ENCODE measurements at places on chromosomes 4 and X.
A peak's percentile ranks its signal among the peaks of the same experiment; 100 is the strongest.

DNA sequence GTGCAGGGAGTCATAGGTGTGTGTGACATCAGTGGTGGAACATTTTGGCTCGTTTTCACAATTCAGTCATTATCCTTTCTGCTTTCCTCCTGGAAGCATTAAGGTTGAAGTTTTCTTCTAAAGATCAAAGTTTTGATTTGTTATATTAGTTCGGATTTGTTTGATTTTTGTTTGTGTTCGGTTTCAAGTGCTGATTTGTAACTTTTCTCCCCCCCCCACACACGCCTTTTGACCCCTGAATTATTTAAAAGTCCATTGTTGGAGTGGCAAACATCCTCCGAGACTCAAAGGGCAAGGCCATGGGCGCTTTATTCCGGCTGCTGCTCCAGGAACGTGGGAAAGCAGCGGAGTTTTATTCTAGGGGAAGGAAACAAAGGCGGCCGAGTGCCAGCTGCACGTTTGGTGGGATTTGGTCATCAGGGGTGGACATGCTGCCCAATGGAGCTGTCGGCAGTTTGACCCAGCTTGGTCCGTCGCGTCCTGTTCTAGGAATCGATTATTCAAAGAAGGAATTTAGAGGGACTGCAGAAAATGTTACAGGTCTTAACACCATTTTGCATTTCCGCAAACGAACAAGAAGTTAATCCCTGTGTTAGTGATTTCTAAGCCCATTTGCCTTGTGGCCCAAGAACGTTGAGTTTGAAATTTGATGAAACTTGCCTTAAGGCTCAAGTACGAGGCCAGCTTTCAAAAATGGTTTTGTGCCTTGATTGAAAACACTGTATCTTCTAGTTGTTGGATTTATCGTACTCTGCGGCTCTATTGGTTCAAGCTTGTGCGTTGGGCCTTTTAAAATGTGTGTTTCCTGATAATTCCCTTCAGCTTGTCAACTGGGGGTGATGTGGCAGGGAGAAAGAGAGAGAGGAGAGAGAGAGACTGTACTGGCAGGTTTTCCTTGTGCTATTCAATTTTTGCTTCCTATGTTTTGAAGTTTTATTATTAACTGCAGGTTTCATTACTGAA is 565 bp upstream of the ZNF41 start:
- no peak for DNase-seq

DNA sequence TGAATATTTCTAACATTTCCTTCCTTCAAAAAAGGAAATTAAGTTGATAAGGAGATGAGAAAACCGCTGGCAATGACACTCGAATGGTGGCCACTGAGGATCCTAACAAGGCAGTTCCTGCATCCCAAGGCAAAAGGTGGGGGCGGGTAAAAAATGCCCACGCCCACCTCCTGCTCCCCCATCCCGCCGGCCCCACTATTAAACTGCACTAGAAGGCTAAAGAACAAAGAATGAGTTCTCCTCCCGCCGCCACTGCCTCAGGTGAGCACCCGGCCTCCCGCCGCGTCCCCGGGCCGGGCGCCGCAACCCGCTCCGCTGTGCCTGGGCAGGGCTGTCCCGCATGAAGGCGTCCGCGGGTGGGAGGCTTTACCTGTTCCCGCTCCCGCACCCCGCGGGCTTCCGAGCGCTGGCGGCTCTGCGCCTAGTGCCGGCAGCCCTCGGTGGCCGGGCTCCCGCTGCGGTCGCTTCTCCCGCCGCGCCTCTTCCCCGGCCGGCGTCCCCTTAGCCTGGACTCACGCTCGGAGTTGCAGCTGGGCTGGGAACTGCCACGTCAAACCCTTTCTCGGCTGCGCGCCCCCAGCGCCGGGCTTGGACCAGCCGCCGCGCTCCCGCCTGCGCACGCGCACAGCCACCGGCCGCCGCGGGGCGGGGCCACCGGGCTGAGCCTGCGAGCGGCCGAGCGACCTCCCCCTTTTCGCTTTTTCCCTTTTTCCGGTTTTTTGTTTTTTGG is at the start of gene SEC24D:
Gene SEC24D (minus strand): TSS at position 556 of the 730 bp plus-strand sequence. CDS start 2,430 bp downstream, outside the sequence.
- DNase-seq: peak; percentile 79

GRCh38 chrX:65127842-65128241 is 151.6 kb upstream of the ZC4H2 start:
- DNase-seq: no peak

DNA sequence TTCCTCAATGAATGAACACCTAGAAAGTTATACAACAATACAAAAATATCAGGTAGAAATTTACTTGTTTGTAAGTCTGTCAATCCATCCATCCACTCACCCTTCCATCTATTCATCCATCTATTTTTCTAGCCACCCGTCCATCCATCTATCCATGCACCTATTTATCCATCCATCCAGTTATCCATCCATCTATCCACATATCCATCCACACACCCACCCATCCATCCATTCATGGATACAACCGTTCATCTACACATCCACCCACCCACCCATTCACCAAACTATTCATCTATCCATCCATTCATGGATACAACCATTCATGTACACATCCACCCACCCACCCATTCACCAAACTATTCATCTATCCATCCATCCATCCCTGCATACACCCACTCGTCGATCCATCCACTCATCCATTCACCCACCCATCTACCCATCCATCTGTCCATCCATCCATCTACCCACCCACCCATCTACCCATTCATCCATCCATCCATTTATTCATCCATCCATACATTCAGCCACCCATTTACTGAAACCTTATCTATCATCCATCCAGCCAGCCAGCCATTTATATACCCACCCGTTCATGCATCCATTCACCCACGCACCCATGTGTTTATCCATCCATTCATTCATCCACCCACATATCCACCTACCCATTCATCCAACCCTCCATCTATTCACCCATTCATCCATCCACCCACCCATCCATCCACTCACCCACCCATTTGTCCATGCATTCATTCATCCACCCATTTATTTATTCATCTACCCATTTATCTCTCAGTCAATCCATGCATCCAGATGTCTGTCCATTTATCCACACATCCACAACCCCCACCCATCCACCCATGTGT is 10.4 kb upstream of the CD99 start:
- no peak for DNase-seq

- DNase-seq: peak; percentile 69
These were observed at the start of gene DCTD for GRCh38 chr4:182917182-182918043. DCTD (minus strand) TSS chr4:182917386; CDS start chr4:182915568, 1,818 bp downstream.

DNA sequence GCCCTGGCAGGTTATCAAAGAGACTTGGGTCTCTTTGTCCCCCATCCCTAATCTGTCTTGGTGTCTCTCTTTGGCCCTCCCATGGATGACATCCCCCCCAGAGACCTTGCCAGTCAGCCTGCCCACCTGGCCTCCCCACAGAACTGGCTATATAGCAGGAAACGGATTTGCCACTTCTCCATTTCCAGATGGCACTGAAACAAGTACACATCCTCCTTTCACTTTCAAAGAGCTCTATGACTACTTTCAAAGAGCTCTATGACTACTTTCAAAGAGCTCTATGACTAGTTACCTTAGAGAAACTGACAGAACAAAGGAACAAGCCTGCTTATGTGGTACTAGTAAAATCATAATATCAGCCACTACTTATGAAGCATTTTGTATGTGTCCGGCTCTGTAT is 175.3 kb downstream of the MAML3 start:
- DNase-seq: no peak

GRCh38 chr4:1288786-1289185 is 905 bp upstream of the MAEA start:
- DNase-seq: no peak

GRCh38 chrX:25383196-25383595 is 367.4 kb upstream of the ARX start:
- no peak for DNase-seq

- DNase-seq: no peak
These were observed 244.7 kb upstream of the GK2 start for GRCh38 chr4:79652738-79653137.

DNA sequence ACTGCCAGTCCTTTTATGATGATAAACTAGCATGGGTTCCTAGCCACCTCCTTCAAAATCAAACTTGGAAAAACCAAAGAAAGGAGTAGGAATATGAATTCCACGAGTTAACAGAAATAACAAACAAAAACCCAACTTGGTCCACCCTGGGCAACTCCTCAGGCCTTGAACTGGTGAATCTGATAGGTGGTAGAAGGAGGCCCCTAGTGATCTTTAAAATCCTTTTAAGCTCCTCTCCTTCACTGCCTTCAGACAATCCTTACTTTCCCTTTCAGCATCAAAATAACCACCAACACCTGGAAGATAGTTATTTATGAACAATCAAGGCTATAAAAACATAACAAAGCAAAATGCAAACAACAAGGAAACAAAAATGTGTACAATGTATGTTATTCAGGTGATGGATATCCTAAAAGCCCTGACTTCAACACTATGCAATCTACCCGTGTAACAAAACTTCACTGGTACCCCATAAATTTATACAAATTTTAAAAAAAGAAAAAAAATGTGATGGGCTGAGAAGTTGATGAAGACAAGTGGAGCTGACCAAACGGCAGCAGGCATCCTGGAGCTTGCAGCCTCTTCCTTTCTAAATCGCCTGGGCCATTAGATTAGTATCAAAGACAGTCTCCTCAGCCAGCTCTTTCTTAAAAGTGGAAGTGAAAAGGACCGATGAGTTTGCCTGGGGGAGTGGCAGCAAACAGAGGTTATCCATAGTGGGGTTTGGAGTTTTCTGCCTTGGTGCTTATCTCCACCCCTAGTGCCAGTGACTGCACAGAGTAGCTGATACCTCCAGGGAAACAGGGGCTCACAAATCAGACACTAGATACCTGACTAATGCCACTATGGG is 179.6 kb downstream of the TMA16 start:
- no peak for DNase-seq

- no peak for DNase-seq
These were observed 230.7 kb downstream of the DCLK2 start for GRCh38 chr4:150308824-150309472.

DNA sequence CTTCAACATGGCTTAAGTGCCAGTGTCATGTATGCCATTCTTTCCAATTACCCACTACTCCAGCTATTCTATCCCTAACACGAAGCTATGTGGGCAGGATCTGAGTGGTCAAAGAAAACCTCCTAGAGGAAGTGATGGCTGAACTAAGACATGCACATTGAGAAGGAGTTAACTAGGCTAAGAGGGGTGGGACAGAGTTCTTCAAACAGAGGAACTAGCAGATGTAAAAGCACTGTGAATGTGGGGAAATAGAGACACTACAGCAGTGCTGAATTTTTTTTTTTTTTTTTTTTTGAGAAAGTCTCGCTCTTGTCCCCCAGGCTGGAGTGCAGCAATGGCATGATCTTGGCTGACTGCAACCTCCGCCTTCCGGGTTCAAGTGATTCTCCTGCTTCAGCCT is 6.2 kb downstream of the JCHAIN start:
- no peak for DNase-seq

Measured in T-helper 9 cell (primary cell).